ENCODE measurements at places on chromosomes 16 and 17.

GRCh38 chr17:64687961-64688360 is 25.9 kb upstream of the SMURF2 start:
- DNase-seq: no peak

DNA sequence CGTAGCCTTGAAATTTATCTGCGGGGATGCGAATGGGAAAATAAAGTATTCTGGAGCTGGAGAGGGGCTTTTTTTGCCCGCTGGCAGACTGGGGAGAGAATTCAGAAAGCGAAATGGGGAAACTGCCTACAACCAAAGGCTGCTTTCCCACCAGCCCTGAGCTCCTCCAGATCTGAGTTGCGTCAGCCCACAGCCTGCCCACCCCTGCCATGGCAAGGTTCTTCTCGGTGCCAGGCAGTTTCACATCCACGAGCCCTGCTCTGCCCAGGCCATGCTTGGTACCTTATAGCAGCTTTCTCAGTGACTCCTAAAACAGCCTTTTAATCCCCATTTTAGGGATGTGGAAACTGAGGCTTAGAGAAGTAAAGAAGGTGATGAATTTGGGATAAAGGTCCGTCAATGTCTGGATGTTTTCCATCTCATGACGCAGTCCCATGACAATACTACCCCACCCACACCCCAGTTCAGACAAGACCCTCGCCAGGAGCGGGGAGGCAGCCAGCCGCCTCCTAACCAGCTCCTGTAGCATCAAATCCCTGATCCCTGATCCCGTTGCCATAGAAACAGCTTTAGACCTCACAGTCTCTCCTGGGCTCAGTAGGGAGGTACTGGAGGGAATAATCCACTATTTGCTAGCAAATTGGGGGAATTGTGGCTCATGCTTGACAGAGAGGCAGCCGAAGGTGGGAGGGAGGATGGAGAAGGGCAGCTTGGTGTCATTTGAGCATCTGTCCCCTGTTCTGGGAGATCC is 113.5 kb downstream of the MGAT5B start:
- DNase-seq: no peak

DNA sequence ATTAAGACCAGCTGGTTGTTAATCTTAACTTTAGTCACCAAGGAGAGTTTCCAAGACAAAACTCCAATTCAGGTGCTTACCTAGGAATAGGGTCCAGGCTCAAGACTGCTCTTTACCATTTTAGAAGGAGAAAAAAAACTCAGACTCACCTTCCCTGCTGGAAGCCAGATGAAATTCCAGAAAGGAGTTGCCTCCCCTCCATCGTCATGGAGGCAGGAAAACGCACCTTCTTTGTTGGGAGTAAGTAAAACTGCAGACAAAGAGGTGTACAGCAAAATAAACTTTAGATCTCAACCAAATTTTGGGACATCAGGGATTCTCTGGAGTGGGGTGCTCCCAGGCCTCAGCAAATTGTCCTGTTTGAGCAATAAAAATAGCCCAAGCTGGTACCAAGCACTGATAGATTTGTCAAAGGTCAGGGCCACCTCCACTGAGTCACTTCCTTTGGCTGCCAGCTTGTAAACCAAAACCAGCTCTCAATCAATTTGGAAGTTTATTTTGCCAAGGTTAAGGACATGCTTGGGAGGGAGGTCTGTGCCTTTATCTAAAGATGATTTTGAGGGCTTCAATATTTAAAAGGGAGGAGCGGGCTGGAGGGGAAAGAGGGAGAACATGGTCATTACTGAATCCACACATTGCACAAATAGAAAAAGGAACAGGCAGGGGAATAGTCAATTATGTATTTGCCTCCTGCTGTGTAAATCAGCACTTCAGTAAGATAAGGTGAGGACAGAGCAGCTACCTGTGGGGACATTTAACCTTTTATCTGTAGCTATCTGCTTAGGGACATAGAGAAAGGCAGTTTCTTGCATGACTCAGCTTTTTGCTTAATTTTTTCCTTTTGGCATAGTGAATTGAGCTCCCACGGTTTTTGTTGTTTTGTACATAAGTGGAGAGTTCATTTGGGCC is 1.5 kb upstream of the ALDH3A2 start:
- DNase-seq: no peak

DNA sequence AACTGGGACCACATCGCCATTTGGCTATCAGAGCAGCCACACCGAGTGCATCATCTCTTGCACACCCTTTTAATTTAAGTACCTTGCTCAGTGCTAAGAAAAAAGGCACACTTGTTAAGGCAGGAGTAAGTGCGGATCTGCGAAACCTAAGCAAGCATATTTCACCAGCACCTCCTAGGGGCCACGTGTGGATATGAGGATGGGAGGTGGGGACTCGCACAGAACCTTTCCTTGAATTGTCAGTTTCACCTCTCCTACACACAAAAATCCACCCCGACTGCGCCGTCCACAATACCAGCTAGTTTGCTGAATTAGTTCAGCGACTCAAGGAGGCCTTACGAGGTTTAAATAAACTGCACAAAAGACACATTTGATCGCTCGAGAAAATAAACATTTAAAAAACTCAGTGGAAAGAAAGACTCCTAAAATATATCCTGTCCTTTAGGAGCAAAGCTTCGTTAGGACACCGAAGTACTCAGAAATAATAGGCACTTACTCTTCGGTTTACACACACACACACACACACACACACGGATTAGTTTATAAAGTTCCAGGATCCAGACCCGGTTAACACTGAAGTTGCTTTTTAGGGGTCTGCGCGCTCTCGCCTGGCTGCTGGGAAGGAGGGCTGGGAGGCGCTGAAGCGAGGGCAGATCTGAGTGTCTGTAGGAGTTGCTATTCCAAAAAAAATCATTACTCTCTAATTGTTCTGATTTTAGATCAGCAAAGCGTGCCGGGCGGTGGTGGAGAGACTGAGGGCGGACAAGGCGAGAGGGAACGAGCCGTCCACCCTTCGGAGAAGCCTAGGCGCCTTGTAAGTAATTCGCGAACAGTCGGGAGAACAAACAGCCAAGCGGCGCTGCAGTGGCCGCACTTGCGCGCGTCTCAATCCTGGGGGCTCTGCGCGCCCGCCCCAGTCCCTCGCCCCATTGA is 1.0 kb upstream of the KCNJ2 start:
- no peak for DNase-seq

DNA sequence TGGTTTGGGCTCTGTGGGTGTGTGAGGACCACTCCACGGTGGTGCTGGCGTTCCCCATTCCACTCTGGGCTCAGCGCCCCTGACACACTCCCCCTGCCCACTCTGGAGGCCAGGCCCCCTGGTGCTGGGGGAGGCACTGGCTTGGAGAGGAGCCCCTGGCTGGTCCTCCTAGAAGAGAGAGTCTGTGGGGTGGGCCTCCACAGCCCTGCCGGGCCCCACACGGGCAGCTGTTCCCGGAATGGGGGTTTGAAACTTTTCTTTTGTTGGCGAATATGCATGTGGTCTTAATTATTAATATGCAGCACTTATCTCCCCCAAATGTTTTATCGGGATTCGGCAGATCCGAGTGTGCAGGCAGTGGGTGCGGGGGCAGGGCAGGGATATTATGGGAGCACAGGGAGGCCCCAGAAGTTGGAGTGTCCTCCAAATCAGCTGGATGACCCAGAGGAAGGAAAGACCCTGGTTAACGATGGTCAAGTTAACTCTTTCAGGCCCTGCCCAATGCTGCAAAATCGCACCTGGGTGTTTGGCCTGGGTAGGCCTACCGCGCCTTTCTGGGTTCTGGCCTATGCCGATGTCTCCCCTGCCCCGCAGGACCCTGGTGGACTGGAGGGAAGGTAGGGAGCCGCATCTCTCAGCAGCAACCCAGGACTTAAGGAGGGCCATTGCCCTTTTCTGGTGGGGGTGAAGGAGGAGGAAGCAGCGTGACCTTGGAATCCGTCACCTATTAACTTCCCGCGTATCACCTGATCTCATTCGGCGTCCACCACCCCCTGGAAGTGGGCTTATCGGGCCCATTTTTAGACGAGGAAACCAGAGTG is 36.0 kb downstream of the TMEM235 start:
- DNase-seq: no peak

DNA sequence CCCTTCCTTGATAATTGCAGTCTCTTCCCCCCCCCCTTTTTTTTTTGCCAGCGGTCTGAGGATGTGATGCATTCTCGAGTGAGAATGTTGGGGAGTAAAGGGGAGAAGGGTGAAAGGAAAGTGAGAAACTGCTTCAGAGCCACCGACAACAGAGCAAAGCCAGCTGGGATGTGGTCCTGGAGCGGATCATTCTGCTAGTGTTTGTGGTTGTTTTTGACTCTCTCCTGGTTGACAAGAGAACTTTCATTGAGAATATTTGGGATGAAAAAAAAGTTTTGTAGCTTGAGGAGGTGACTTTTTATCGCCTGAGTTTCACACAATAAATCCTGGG is 1.3 kb downstream of the NF1 start:
- no peak for DNase-seq

DNA sequence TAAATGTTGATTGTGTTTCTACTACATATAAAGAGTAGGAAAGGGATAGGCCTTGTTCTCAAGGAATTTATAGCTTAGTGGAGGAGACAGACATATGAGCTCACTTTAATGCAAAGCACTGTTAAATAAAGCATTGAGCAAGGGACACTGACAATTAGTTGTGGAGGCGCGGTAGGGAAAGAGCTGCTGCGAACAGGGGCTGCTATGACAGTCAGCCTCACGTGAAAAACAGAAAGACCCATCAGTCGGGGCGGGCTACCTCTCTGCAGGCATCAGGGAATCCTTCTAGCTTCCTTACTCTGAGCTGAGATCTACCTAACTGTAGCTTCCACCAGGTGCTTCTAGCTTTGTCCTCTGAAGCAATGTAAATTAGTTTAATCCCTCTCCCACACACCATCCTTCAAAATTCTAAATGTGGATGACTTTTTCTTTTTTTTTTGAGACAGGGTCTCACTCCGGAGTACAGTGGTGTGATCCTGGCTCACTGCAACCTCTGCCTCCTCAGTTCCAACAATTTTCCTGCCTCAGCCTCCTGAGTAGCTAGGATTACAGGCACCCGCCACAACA is 129.9 kb upstream of the ZFHX3 start:
- no peak for DNase-seq

- DNase-seq: no peak
Measured at GRCh38 chr17:5506307-5506706, 19.9 kb downstream of the MIS12 start.
